ENCODE measurements at places on chromosomes 6 and 20.

DNA sequence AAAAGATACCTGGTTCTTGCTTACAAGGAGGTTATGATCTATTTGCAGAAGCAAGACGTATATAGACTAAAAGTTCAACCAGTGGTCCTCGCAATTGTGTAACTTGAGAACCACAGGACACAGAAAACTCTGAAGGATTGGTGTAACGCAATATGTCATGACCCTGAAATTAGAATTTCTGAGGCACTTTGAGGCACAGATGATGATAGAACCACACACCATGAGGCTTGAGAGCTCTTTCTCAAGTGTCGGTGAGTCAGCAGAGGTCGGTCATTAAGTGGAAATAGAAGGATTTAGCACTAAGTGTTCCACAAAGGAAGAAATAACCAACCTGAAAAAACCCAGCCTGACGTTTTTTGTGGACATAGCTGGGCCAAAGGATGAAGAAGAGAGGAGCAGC is 15.3 kb upstream of the CCN2 start:
- DNase-seq, result no peak

DNA sequence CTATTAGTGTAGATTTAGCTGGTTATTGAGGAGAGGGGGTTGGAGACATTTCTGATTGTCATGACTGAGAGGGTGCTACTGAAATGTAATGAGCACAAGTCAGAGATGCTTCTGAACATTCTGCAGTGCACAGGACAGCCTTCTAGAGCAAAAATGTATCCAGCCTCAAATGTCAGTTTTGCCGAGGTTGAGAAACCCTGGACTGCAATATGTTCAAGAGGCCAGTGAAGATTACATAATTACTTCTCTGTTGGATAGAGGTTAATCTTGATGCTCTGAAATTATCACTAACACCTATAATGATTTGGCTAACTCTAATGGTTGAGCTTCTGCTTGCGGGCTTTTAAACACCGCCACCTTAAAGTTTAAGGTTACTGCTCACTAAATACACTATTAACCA is 3.4 kb upstream of the DUSP22 start:
- DNase-seq, result peak; percentile 49

DNA sequence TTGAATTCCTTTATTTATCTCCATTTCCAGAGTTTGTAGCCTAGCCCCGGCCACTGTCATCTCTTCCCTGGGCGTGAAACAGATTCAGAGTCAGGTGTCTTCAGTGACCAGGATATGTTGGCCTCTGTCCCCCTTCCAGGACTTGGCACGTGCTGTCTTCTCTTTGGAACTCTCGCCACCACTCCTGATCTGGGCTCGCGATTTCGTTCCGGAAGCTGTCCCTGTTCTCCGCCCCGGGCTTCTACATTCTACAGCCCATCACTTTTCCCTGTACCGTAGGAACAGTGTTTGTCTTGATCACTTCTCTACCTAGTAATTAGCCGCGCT is 739 bp downstream of the GSS start:
- no peak for DNase-seq

DNA sequence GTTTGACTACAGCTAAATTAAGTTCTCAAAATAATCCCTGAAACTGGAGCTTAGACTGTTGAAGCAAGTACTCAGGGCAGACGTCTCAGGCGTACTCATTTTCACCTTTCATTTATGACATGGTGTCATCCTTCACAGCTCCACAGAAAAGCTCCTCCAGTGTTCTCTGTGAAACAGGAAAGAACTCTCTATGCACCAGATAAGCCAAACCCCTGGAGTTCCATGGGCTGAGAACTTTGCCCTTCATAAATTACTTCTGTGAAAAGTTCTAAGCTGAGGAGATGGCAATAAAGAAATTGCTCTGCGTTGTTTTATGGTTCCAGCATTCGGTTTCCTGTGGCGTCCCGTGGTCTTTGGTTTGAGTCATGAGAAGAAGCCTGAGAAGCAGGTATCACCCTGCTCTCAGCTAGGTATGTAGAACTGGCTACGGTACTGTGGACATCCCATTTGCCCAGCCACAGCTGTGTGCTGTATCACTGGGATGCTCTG is 20.2 kb upstream of the RREB1 start:
- DNase-seq, result no peak

- DNase-seq, result no peak
Observed at GRCh38 chr6:5566718-5567117, 305.4 kb downstream of the FARS2 start.

- no peak for DNase-seq
Observed at GRCh38 chr20:38330638-38331037, 15.6 kb upstream of the LBP start.

- no peak for DNase-seq
Observed at GRCh38 chr6:46412662-46413061, 78.6 kb downstream of the RCAN2 start.

DNA sequence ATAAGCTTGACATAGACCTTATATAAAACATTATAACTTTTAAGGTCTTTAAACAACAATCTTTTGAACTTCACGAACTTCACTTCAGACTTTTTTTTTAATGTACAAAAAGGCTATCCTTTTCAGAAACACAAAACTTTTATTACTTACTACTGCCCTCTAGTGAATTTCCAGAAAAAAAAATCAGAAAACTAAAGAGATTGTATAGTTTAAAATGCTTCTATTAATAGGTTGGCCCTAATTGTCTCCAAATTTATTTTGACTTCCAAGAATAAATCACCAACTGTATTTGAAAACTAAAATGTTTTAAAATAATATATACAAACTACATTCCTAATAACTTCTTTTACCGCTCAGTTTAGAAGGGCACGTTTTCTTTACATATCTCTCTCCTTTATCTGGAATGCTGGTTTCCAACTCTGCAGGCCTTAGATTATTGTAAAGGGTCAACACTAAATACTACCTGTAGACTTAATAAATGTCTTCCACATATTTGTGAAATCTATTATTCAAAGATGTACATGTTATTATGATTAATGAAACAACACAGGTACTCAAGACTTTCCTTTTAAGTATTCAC is 66.8 kb downstream of the LMBRD1 start:
- peak; percentile 16 for DNase-seq

DNA sequence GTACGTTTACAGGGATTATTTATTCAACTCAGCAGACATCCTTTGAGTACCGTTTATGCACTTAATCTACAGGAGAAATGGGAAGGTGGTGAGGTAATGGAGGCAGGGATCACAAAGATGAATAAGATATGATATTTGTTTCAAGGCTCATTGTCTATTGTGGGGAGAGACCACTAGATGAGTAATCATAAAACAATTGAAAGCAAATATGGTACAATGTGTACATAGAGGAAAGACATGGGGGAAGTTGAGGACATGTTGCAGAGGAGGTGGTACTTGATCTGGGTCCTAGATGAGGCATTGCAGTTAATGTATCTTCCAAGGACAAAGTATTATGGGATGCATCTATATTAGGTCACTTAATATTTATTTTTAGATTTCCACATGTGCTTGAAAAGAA is 13.7 kb upstream of the CDC5L start:
- DNase-seq, result no peak

- DNase-seq, result no peak
Observed at GRCh38 chr6:20379231-20379630, 22.4 kb upstream of the E2F3 start.

- DNase-seq, result no peak
Observed at GRCh38 chr20:32807706-32808105, 12.0 kb upstream of the MAPRE1 start.

GRCh38 chr6:21946298-21946783 is 350.5 kb downstream of the PRL start:
- DNase-seq, result no peak

DNA sequence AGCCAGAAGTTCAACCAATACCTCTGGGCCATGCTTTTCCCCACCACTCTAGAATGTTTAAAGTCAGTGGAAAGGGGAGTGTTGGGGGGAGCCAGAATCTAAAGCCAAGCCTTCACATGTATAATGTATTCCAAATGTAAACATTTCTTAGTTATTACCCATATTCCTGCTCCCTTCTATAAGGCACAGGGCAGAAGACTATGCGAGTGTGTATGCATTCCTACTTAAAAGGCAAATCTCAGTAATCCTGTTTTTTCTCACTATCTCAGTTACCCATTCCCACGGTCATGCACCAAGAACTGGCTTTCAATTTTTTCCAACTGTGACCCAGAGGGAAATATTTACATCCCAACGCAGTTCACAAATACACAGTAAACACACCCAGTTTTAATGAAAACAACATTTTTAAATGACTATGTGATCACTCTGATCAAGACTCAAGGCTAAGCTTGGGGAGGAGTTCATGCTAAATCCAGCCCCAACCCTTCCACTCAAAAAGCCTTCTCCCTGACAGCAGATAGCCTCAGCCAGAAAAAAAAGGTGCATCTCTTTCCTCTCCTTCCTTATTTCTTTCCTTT is 57.5 kb downstream of the EPB41L2 start:
- DNase-seq, result no peak

DNA sequence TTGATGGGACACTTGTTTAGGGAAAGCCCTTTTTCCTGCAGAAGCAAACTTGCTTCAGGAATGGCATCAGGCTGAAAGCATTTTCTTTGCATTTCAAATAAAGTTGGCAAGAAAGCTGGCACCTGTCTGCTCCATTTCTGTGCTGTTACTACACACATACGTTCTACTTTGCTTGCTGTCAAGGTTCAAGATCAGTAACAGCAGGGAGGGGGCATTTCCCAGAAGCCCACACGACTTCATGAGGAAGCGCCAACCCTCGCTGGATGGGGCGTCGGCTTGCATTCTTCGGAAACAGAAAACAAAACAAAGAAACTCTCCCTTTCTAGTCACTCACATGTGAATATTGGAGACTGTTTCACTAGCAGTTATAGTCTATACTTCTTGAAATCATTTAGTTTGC is 46.4 kb downstream of the AKAP12 start:
- DNase-seq, result no peak

- no peak for DNase-seq
Observed at GRCh38 chr6:71582820-71583219, 294.2 kb downstream of the OGFRL1 start.

GRCh38 chr6:52317211-52317610 is 32.7 kb upstream of the MCM3 start:
- DNase-seq, result peak; percentile 65

- DNase-seq, result no peak
Observed at GRCh38 chr6:168703990-168704389, 263.0 kb downstream of the SMOC2 start.

DNA sequence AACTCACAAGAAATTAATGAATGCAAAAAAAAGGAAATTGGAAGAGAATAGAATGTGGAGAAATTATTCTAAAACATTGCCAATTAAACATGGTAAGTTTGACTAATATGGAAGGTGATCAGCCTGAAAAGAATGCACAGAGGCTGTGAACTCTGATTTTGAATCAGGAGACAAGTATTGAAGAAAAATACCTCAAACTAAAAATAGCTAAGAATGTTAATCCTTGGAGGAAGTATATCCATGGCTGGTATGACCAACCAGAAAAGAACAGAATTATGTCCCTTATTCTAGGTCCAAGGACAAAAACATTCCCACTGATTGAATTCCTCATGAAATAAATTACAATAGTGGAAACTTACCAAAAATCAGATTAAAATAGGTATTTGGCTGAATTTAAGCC is 7.3 kb upstream of the RIMS1 start:
- DNase-seq, result no peak

GRCh38 chr6:114521926-114522325 is 179.1 kb upstream of the HS3ST5 start:
- no peak for DNase-seq

DNA sequence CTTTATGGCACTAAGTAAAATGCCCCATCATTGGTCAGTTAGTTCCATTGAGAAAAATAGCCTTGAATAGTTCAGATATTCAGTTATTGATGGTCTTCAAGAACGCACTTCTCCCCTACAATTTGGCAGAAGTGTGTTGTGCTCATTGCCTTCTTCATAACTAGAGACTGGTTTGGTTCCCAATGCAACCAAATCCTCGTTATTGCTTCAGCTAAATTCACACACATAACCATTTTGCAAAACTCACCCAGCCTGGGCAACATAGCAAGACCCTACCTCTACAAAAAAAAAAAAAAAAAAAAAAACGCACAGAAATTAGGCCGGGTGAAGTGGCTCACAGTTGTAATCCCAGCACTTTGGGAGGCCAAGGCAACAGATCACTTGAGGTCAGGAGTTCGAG is 32.1 kb downstream of the ZNF217 start:
- DNase-seq, result no peak

GRCh38 chr6:46575530-46575929 is 77.1 kb downstream of the CYP39A1 start:
- DNase-seq, result no peak

- peak; percentile 53 for DNase-seq
Observed at GRCh38 chr6:136921936-136922684, at the start of gene SLC35D3. Gene SLC35D3, plus strand, starts transcription at chr6:136922301. Its CDS starts 128 bp downstream, at chr6:136922429.

DNA sequence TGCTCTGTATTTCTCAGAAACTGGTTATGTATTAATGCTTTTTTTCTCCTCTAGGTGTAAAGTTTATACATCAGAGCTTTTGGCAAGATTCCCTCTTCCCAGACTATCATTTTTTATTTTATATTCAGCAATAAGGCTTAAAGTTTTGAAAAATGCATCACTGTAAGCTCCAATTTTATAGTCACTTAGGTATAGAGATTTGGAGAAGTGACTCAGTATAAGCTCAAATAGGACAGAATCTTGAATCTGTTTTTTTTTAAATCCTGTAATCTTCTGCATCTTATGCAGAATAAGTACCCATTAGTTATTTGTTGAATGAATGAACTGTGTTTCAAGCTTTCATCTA is 1.0 kb downstream of the NCOA7 start:
- no peak for DNase-seq

DNA sequence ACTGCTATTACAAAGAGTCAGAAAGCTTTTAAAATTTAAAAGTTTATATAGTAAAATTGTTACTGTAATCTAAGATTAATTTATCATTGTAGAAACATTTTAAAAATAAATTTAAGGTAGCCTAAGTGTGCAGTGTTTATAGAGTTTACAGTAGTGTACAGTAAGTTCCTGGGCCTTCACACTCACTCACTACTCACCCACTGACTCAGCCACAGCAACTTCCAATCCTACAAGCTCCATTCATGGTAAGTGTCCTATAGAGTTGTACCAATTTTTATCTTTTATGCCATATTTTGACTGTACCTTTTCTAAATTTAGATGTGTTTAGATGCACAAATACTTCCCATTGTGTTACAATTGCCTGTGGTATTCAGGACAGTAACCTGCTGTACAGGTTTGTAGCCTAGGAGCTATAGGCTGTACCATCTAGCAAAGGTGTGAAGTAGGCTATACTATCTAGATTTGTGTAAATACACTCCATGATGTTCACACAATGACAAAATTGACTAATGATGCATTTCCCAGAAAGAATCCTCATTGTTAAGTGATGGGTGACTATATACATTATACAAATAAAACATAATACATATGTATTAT is 10.2 kb upstream of the TMEM170B start:
- no peak for DNase-seq

DNA sequence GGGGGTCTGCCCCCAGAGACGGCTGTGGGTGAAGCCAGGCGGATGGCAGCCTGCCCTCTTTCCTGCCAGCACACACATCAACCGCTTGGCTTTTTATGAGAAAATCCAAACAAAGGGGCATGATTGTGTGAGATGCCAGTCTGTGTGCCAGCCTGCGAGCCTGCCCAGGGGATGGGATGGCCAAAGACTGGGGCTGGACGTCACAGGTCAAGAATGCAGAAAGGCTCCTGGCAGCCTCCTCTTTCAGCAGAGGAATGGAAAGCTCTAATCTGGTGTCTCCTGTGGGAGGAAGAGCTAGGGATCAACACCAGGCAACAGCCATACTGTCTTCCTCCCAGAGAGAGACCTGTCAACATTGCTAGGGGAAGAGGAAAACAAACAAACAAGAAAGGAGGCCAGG is 15.8 kb downstream of the TUBB2B start:
- no peak for DNase-seq

GRCh38 chr20:31784354-31785044 is 34.7 kb upstream of the MYLK2 start:
- no peak for DNase-seq
